Activated T-helper 17 cell treated with anti-CD3 and anti-CD28 coated beads, Interleukin-2, amount 50 U/mL, for 72 hours (primary cell): ENCODE measurements at places on chromosomes 11 and 22. TPM values are rescaled to one million over a fixed set of nuclear protein-coding genes. Genes with fewer than 3 reads are reported as not detected.

DNA sequence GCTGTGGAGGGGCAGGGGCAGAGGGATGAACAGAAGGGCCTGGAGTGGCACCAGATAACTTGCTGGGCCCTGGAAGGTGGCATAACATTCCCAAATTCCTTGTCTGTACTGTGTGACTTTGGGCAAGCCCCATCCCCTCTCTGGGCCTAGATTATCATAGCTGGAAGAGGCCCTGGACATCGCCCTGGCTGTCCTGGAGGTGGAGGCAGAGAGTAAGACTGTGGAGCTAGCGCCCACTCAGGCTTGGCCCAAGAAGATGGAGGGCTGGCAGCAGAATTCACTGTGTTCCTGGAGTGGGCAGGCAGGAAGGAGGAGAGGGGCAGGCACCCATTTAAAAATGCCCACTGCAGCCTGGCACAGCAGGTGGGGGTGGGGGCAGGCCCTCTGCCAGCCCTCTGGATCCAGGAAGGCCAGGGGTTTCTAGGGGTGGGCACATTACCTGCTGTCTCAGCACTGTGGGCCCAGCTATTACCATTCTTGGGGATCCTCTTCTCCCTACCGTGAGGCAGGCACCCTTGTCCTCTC lies 22.6 kb downstream of the ARHGEF17 start:
- ATAC-seq: no peak

DNA sequence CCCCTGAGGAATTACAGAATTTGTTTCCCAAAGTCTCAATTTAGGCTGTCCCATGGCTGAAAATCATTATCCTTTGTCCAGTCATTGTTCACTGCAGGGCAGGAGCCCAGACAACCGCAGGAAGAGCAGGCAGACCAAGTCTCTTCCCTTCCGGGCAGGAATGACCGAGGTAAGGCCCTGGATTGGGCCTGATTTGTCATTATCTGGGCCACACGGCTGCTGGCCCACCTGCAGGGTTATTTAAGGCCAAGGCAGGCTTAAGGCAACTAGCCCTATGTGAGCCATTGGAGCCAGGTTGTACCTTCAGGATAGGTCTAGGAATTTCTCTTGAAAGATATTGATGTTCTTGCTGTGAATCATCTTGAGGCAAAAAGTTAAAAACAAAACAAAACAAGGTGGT lies 9.7 kb upstream of the IL10RA start:
- no peak for ATAC-seq

Gene CCDC116
- total RNA-seq: 0.29 TPM

GRCh38 chr11:66326261-66327111 lies 9.6 kb upstream of the CD248 start:
- no peak for ATAC-seq

- peak; percentile 37 for ATAC-seq
These were observed 82.3 kb downstream of the RCN1 start for GRCh38 chr11:32172848-32173834.
